ENCODE measurements at places on chromosomes 12 and 14.

GRCh38 chr12:103505371-103506236 is 9.8 kb upstream of the C12orf42 start:
- no peak for DNase-seq

DNA sequence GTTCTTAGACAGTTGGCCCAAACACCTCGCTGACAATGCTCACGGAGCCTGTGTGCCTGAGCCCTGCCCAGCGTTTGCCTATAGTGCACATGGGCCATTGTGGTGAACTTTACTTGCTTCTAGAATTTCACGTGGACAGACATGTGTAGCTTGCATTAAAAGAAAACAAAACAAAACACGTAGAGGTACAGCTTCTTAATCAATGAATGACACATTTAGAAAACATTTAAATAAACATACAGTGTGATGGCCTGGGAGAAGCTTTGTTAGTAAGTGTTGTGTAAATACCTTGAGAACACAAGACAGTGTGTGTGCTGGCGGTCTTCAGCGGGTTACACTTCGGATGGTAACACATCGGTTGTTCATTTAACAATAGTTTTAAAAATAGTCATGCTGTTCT is 38.1 kb downstream of the SMOC1 start:
- no peak for DNase-seq

DNA sequence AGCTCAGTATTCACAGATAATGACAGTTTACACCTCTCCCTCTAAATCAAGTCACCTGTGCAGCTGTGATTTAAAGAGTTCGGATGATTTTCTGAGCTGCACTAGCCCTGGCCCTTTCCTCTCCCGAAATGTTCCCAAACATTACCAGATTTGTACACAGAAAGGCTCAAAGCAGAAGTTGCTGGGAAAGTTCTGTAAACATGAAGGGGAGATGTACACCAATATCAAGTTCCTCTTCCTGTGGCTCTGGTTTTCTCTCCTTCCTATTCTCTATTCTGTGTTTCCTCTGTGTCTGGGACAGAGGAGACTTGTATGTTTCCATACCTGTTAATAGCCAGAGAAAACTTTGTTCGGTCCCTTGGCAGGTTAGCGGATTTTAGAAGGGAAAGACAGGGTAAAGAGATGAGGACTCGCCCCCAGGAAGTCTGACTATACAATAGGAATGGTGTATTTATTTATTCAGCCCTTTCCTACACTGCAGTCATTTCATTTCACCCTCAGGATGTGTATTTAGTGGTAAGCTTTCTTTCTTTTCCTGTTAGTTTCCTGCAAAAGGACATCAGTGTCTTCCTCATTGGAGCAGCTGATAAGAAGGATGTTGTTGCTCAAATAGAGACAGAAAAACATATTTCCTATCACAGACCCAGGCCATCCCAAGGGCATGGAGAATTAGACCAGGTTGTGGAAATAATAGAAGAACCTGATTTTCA is 7.6 kb upstream of the NUMB start:
- DNase-seq: peak; percentile 73

DNA sequence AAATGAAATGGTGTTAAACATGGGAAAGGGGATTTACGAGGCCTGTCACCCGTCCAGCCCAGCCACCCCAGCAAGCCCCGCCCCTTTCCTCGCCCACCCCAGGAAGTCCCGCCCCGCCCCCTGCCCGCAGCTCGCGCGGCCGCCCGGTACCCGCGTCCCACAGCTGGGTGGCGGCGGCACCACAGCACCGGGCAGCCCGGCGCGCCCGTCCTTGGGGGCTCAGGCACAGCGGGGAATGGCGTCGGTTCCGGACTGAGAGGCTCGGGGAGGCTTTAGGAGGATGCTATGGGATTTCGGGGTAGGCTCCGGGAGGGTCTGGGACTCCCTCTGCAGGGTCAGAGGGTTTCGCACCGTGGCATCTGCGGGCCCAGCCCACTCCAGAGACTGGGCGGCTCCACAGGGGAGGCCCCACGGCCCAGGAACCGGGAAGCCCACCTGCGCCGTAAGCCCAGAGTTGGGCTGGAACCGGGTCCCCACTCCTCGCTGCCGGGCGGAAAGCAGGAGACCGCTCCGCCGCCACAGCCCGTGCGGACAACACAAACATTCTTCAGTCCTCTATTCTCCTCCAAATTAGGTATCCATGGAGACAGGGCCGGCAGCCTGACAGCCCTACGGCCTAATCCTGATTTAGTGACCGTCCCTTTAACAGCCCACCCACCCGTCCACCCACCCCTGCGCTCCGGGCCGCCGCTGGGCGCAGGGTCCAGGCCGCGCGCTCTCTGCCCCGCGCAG is 1.4 kb downstream of the FIGNL2 start:
- peak; percentile 50 for DNase-seq

DNA sequence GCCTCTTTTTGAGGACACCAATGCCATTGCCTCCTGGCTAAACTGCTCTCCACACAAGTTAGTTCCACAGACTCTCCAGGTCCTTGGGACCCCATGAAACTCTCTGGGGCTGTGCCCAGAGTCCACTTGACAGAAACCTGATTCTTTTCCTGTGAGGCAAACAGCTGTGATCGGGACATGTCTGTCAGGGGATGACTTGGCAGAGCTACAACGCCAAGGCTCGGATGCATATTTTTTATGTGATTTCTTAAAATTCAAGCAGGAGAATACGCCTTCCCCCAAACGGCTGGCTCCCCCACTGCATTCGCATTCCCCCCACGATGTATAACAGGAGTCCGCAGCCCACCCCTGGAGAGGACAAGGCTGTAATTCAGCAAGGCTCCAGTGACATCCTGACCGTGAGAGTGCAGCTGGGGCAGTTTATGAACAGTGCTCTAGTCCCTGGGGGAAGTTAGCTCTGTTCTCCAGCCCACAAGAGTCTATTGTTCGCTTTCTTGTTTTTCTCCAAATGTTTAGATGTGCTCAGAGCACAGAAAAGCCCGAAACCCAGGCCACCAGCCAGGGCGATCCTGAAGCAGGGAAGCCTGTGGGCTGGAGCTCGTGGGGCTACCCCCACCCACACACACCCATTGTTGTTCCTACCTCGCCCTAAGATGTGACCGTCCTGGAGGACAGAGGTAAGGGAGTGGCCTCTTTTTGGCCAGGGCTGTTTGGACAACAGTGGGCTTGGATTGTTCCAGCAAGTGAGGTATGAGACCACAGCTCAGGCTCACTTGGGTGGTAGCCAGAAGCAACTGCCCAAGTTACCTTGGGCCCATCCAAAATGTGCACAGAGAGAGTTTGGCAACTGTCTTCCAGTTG is 159.5 kb downstream of the ZFP36L1 start:
- no peak for DNase-seq

GRCh38 chr14:57846596-57846995 is 19.3 kb downstream of the SLC35F4 start:
- DNase-seq: no peak

- DNase-seq: peak; percentile 27
Measured at GRCh38 chr12:32120419-32120818, 13.8 kb downstream of the BICD1 start.

- no peak for DNase-seq
Measured at GRCh38 chr14:50360851-50361250, 35.8 kb downstream of the CDKL1 start.

GRCh38 chr12:66280561-66280960 is 21.7 kb upstream of the HELB start:
- no peak for DNase-seq

- DNase-seq: peak; percentile 40
Measured at GRCh38 chr14:95993768-95994592, 45.2 kb upstream of the C14orf132 start.

DNA sequence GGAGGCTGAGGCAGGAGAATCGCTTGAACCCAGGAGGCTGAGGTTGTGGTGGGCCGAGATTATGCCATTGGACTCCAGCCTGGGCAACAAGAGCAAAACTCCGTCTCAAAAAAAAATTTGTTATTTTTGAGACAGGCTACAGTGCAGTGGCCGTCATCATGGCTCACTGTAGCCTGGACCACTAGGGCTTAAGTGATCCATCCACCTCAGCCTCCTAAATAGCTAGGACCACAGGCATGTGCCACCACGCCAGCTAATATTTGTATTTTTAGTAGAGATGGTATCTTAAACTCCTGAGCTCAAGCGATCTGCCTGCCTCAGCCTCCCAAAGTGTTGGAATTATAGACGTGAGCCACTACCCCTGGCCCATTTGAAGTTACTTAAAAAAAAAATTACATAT is 966 bp upstream of the PCBP2 start:
- DNase-seq: no peak

- DNase-seq: peak; percentile 66
Measured at GRCh38 chr14:65211341-65211987, 109.1 kb upstream of the MAX start.

DNA sequence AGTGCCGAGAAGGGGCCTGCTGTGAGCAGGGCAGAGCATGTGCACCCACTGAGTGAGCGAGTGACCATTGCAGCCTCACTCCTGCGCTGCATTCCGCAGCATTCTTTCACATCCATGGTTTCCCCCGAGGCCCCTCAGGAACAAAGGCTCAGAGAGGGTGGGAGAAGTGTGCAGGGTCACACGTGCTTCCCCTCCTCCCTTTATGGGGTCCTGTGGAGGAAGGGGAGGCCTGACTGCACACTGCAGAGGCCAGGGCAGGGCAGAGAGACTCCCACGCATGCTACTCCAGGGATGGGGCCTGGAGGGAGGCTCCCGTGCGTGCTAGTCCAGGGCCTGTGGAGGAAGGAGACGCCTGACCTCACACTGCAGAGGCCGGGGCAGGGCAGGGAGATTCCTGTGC is 63.2 kb downstream of the DIO3 start:
- DNase-seq: no peak

DNA sequence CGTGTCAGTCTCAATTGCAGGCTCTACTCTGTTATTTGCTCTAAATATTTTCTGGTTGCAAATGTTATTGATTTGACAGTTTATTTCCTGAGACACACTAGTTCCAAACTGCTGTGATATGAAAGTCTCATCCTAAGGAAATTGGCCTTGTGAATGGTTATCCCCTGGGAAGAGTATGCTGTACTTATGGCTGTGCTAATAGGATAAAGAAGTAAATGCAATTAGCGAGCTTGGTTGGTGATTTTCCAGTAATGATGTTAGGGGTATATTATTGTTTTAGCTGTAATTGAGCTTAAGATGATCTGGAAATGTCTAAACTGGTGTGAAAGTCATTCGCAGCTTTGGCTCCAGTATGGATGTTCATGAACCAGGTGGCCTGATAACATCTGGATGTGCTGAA is 197.9 kb downstream of the SUDS3 start:
- DNase-seq: no peak

GRCh38 chr12:112876506-112876905 is 30.3 kb upstream of the OAS1 start:
- DNase-seq: no peak

- DNase-seq: peak; percentile 72
Measured at GRCh38 chr12:6829536-6830220, 1.5 kb downstream of the P3H3 start.

DNA sequence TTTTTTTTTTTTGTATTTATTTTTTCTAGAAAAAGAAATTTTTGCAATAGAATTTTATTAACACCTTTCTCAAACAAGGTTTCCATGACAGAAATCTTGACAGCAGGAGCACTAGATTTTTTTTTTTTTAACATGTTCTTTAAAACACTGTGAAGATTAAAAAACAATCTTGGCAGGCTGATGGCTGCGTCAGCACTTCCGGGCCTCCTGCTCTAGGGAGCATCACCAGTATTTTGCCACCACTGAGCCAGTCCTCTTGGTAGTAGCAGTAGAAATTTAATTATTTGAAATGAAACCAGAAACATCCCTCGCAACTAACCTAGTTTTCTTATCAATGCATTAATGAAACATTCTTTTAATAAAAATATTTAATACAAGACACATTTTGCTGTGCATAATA is 99.6 kb downstream of the APAF1 start:
- no peak for DNase-seq

DNA sequence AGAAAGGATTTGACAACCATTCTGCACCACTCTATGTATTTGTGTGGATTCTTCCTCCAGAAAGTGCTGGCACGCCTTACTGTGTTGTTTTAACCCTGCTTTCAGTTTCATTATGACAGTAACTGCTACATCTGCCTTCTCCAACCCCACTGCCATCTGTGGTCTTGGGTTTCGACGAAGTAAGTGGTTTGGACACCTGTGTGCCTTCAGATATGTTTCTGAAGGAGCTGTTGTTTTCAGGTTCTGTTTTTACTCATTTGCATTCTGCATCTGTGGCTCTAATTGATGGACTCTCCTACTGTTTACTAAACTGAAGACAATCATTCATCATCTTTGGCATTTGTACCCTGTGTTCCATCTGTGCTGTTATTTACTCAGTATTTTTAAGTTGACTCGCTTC is 4.1 kb downstream of the TSHR start:
- DNase-seq: no peak

- no peak for DNase-seq
Measured at GRCh38 chr12:126258190-126258589, 1193.0 kb downstream of the AACS start.

DNA sequence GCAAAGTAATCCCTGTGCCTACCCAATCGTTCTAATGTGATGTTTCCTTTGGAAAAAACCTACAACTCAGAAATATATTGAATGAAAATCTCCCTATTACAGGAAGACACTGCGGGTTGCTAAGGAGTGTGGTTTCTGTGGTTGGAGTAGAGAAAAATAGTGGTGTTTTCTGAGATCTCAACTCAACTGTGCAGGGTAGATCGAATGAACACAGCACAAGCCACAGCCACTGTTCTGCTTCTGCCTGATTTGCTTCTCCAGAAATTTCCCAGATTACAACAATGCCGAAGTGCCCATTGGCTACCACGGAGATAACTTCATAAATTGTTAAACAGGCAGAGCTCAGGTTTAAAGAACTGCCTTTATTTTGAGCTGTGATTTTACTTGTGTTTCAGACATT is 480.4 kb downstream of the DIO2 start:
- DNase-seq: no peak

- peak; percentile 57 for DNase-seq
Measured at GRCh38 chr12:104137001-104137901, 759 bp downstream of the NFYB start.
